Chondrocyte (in vitro differentiated cells): ENCODE measurements at places on chromosomes 16 and 17. TPM values are rescaled to one million over a fixed set of nuclear protein-coding genes. Genes with fewer than 3 reads are reported as not detected.

GRCh38 chr17:16932611-16933010 lies 39.3 kb downstream of the TNFRSF13B start:
- peak; percentile 70 for DNase-seq

Gene GLTPD2
- not detected in 3 replicates for total RNA-seq

DNA sequence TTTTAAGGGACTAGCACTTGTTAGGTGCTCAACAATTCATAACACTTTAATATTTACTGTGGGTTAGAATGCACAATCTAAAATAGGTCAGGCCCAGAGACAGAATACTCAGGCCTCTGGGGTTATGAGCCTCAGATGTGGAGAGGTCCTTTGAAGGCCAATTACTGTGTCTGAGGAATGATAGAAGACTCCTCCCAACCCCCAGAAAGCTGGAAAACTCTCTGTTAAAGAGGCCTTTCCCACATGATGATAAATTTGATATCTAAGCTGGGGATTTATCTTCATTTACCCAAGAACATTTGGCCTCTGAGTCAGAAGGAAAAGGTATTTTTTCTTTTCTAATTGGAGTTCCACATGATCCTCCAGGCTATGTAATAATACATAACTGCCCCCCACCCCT lies 41.1 kb upstream of the MMD start:
- no peak for DNase-seq

DNA sequence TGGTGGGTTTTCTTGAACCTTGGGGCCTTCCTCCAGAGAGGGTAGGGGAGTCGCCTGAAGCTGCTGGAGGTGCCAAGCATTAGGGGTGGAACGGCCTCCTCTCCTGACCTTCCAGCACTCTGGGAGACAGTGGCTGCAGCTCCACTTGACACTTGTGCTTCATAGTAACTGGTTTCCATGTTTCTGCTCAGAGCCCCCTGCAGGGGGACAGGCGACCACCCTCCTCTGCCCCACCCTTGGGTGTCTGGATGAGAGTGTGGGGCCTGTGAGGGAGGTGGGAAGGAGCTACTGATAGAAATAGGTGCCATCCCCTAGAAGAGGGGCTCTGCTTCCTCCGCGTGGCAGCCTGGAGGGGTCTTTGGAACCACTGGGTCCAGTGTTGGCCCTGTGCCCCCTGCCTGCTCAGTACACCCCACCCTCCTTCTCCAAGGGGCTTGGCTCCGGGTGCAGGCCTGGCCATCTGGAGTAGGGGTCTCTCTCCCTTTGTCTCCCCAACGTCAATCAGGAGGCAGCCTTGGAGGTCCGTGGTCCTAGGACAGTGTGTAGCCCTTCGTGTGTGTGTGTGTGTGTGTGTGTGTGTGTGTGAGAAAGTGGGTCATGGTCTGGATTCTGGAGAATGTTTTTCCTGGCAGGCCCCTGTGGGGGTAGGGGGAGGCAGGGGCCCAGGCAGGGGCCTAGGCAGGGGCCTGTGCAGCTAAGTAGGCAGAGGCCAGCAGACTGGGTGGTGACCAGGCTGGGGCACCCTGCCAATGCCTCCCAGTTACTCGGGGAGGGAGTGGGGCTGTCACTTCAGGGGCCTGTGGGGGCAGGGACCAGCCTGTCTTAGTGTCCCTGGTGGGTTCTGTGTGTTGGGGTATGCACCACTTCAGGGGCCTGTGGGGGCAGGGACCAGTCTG lies 4.9 kb downstream of the LASP1 start:
- no peak for DNase-seq

DNA sequence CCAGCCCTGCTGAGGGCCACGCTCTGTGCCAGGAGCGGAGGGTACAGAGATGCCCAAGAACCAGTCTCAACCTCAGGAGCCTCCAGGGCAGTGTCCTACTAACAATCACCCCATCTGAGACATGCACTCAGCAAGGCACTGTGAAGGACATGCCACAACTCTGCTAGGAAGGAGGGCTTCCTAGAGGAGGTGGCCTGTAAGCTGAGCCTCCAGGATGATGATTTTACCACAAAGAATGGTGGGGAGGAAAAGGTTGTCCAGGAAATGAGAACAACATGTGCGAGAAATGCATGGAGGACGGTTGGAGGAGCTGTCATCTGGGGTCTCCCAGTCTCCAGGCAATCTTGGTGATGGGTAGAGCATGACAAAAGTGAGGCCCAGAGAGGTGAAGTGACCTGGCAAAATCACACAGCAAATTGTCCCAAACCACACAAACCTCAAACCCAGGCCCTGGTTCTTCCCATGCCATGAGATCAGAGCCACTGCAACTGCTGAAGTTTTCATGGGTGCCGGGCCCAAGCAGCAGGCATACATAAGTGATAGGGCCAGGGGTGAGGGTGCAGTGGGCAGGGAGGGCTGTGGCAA lies 30.5 kb downstream of the CNGB1 start:
- DNase-seq: no peak

DNA sequence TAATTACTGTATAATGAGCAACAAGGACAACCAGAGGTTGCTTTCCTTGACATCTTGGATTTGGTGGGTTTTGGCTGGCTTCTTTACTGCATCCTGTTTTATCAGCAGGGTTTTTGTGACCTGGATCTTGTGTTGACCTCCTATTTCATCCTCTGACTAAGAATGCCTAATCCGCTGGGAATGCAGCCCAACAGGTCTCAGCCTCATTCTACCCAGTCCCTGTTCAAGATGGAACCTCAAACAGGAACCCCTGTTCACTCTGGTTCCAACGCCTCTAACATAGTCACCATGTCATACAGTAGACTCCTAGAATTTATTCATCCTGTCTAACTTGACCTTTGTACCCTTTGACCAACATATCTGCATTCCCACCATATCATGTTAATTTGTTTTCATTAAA lies 183.8 kb upstream of the SOX9 start:
- DNase-seq: no peak

Gene PLEKHH3
- 23.7 to 41.5 TPM (median 38.7 TPM) in 3 replicates for total RNA-seq

DNA sequence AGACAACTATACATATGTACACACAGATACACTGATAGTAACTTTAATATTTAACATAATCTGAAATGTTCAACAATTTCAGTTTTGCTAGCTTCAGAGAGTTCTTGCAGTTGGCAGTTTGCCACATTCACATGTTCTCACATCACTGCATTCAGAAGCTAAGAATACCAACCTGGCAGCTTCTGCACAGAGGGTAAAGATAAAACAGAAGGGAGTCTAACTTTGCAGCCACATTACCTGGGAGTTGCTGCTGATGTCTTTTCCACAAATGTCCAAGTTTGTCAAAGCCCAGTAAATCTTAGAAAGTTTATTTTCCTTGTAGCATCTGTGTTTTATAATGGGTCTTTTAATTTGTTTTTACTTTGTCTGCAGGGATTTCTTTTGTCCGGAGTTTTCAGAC lies 332.0 kb downstream of the BCAS3 start:
- DNase-seq: no peak

DNA sequence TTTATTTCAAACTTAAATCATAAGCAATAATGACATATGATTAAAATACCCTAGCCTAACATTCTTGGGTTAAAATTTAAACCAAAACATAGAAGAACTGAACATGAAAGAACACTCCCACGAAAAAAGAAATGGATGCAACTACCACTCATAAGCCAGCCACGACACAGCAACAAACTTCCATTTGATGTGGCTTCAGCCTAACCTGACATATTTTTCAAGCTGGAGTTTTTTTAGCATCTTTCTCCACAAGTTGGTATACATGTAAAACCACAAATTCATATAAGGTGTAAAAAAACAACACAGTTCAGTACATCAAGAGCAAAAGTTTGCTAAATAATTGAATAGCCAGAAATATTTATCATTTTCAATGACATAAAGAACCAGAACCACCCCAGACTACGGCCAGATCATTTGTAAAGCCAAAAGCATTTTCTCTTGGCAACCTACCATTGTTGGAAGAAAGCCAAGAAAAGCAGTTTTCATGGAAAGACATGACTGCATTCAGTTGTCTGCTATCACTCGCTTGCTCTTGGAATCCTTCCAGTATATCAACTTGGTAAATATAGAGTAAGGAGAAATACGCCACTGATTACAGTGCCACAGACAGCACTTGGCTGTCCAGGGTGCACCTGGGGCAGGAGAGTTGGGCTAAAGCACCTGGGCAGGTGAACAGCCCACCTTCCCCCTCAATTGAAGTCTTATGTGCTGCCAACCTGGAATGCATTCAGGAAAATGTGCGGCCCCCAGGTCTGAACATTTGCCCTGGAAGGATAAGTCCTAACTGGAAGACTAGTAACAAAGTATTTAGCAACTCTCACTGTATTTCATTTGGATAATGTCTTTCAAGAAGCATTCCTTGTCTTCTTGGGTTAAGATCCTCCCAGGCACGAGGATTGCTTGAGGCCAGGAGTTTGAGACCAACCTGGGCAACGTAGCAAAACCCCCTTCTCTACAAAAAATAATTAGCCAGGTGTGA lies 60.5 kb downstream of the CREBBP start:
- no peak for DNase-seq

GRCh38 chr17:70772761-70773160 lies 603.4 kb downstream of the KCNJ2 start:
- DNase-seq: no peak

Gene MEIOB
- 1.1 to 1.3 TPM (median 1.2 TPM) in 3 replicates for total RNA-seq

DNA sequence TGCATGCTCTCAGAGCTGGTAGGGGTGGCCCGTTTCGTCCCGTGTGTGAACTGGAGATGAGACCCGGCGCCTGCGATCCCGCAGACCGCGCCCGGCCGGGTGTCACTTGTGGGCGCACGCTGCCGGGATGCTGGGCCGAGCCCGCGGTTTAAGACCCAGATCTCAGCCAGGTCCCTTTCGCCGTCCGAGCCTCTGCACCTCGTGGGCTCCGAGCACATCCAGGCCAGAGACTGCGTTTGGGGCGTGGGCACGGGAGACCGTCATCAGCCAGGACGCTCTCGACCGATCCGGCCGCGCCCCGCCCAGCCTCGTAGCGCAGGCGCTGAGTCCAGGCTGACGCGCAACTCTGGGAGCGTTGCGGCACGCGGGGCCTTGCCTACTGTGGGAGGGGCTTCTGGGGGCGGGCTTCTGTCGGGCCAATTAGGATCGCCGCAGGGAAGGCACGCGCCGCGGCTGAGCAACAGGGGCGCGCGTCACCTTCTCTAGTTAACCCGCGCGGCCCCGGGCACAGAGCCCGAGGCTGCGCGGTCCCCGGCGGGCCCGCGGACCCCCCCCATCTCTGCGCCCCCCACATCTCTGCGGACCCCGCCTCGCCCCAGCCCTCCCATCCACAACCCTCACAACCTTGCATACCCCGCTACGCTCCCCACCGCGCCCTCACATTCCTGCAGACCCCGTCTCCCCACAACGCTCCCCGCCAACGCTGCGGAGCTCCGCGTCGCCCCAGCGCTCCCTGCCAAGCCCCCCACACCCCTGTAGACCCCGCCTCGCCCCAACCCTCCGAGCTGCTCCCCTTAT lies 687 bp upstream of the CEMP1 start:
- peak; percentile 99 for DNase-seq

Gene KNOP1
- total RNA-seq: 20.0 to 24.7 TPM (median 20.4 TPM) in 3 replicates

- DNase-seq: no peak
These were observed 231.5 kb downstream of the MRTFB start for GRCh38 chr16:14302399-14303181.

Gene CCDC200
- not detected in 3 replicates for total RNA-seq

GRCh38 chr17:12041312-12041711 lies 20.6 kb downstream of the MAP2K4 start:
- no peak for DNase-seq

Gene KRT12
- total RNA-seq: not detected in 3 replicates

DNA sequence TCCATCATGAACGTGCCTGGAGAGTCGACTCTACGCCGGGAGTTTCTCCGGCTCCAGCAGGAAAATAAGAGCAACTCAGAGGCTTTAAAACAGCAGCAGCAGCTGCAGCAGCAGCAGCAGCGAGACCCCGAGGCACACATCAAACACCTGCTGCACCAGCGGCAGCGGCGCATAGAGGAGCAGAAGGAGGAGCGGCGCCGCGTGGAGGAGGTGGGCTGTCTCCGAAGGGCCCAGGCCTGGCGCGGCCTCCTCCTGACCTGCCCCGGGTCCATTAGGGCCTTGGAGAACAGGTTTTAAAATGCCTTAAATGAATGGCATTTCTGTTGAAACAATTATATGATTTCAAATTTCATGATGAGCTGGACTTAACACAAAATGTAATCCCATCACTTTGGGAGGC lies 11.8 kb upstream of the C17orf107 start:
- DNase-seq: no peak

DNA sequence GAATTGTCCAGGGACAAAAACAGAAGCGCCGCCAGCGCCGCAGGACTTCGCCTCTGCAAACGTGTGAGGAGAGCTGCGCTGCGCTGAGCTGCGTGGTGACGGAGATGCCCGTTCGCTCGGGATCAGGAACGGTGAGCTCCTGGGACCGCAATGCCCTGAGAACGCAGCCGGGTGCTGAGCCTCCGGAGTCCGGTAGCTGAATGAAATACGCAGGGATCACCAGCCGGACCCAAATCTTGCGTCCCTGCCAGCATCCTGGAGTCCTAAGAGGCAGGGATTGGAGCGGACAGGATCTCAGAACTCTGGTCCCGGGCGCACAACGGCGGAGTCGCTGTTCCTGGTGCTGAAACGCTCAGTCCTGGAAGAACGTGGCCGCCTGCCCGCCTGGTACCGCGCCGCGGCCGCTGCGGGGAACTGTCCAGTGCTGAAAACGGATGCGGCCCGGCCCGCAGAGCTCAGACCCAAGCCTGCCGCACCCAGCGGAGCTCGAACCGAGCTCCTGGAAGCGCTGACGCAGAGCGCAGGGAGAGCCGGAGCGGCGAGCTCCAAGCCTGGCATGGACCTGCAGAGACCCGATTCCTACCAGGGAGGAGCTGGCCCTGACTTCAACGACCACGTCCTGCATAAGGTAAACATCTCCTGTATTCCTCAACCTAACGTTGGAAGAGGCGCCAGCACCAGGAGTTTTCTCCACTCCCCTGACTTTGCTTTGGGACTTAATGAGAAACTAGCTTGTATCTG lies 41.5 kb downstream of the CD300LF start:
- DNase-seq: peak; percentile 92

Gene GUCY2D
- not detected in 3 replicates for total RNA-seq

DNA sequence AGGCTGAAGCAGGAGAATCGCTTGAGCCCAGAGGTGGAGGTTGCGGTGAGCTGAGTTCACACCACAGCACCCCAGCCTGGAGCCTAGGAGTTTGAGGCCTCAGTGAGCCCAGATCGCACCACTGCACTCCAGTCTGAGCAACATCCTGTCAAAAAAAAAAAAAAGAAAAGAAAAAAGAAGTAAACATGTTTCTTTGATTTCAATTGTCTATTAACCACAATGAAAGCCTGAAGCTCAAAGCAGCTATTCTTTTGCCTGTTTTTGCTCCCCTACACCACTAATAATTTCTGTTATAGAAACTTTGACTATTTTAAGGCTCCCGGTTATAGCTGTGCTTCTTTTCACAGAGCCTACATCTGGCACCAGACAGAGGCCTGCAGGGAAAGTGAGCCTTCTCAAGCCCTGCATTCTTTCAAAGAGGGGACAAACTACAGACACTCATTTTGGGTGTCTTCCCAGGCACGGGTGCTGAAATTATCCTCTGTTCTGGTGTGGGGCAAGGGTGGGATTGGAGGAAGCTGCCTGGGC lies 14.2 kb upstream of the SLC52A1 start:
- DNase-seq: no peak

Gene ADAD2
- total RNA-seq: not detected in 3 replicates

Gene NPIPB9
- total RNA-seq: 1.1 to 3.2 TPM (median 2.9 TPM) in 3 replicates

GRCh38 chr17:72189768-72190593 lies 69.2 kb downstream of the SOX9 start:
- DNase-seq: no peak

- no peak for DNase-seq
These were observed 1538.8 kb upstream of the CDH8 start for GRCh38 chr16:63575041-63575440.

- DNase-seq: no peak
These were observed 6.4 kb downstream of the NHERF1 start for GRCh38 chr17:74754832-74755231.
